Transverse colon (tissue), 4 donors: ENCODE measurements at places on chromosomes 7 and 10.

GRCh38 chr7:136956671-136957070, 88.2 kb downstream of the CHRM2 start:
- no peak for DNase-seq

DNA sequence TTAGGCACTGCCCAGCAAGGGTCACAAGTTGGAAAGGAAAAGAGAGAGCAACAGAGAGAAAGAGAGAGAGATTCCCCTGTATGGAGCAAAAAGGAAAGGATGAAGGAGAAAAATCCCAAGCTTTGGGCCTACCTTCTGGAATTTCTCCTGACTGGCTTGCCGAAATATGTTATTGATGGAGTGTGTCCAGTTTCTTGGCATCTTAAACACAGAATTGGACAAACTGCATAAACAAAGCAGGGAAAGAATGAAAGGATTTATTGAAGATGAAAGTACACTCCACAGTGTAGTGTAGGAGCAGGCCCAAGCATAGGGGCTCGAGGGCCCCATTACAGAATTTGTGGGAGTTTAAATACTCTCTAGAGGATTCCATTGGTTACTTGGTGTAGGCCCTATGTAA, 627.8 kb upstream of the CNTNAP2 start:
- no peak for DNase-seq

DNA sequence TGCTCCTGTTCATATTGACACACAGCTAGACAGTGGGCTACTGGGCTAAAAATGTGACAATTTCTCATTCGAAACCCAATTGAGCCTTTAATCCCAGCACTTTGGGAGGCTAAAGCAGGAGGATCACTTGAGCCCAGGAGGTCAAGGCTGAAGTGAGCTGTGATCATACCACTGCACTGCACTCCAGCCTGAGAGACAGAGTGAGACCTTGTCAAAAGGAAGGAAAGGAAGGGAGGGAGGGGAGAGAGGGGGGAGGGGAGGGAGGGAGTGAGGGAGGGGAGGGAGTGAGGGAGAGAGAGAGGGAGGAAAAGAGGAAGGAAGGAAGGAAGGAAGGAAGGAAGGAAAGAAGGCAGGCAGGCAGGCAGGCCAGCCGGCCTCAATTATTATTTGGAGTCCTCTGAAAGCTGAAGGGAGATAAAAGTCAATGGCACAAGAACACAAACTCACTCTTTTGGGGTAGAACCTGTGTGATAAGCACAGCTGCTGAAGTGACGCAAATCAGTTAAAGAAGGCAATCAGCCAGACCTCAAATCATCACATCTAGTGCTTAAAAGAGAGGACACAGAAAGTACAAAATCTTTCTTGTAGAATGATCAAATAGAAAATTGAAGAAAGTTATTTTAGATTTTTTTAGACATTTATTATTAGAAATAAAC, 98.1 kb downstream of the CCDC71L start:
- DNase-seq, result no peak

GRCh38 chr7:94451187-94451586, 56.5 kb downstream of the COL1A2 start:
- DNase-seq, result no peak

DNA sequence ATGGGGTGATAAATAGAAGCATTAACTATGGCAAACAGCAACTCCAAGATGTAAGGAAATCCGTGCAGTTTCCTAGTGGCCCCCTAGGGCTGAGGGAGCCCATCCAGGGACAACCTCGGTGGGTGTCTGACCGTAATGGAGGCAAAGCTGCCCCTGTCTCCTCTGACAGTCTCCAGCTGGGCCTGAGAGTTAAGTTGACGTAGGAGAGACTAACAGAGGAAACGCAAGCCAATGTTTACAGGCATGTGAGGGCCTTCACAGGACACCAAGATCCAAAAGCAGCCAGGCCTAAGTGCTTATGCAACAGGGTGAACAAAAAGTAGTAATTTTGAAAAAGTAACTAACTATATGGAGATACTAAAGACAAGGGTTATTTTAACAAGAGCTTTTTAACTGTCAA, 330.0 kb upstream of the C7orf33 start:
- peak; percentile 20 for DNase-seq

GRCh38 chr7:106183952-106184351, 71.8 kb upstream of the SYPL1 start:
- no peak for DNase-seq

DNA sequence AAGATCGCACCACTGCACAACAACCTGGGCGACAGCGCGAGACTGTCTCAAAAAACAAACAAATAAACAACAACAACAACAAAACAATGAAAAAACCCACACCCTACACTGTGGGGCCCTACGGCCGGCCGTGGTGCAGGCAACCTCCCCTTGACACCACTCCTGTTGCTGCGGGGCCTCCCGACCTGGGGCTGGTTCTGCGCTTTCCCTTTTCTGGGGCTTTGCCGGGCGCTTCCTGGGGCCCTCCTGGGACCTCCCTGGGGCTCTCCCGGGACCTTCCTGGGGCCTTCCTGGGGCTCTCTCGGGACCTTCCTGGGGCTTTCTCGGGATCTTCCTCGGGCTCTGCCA, 46.6 kb downstream of the INSIG1 start:
- DNase-seq, result no peak

GRCh38 chr7:30450983-30451497, 27.5 kb downstream of the NOD1 start:
- DNase-seq, result no peak

- peak; percentile 24 for DNase-seq
These were observed 108.2 kb upstream of the MKLN1 start for GRCh38 chr7:131219312-131220041.

DNA sequence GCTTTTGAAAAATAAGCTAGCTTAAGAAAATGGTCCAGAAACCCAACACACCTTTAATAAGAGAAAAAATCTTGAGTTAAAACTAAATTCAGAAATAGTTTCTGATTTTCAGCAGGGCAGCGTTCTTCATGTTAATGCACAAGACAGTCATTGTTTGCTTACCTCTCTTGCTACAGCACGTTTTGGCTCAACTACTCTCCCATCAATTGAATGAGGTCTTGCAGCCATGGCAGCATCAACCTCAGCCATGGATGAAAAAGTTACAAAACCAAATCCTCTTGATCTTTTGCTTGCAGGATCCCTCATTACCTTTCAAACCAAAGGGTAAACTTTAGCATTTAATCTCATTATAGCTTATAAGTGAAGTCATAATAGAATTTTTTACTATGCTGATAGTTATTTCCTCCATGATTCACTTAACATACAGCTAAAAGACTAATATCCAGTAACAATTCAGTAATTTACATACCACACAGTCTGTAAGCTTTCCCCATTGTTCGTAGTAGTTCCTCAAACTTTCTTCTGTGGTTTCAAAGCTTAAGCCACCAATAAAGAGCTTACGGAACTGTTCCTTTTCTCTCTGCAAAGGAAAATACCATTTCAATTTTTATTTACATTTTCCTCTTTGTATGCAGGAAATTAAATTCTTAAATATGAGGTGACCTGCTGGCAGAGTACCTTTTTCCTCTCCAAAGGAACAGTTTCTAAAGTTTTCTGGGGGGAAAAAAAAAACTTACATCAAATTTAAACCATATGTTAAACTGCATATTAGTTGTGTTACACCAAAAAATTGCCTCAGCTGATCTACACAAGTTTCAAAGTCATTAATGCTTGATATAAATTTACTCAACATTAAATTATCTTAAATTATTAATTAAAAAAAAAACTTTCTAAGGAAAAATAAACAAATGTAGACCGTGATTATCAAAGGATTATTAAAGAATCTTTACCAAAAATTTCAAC, 3.1 kb downstream of the HNRNPA2B1 start:
- DNase-seq, result no peak

GRCh38 chr7:127589896-127590295, 1.7 kb downstream of the ARF5 start:
- DNase-seq, result no peak
